ENCODE measurements at places on chromosomes 1 and 21. TPM values are rescaled to one million over a fixed set of nuclear protein-coding genes. Genes with fewer than 3 reads are reported as not detected.

GRCh38 chr1:63330331-63330916, 8.1 kb downstream of the FOXD3 start:
- no peak for DNase-seq

GRCh38 chr1:26376050-26376449, 3.5 kb upstream of the ZNF683 start:
- DNase-seq: no peak

GRCh38 chr1:241849345-241849695, 1.3 kb downstream of the EXO1 start:
- DNase-seq: no peak

- peak; percentile 54 for DNase-seq
These were observed 103.8 kb downstream of the TOMM20 start for GRCh38 chr1:235024711-235025421.

Gene FAM72B
- polyA plus RNA-seq: 2.2 TPM

DNA sequence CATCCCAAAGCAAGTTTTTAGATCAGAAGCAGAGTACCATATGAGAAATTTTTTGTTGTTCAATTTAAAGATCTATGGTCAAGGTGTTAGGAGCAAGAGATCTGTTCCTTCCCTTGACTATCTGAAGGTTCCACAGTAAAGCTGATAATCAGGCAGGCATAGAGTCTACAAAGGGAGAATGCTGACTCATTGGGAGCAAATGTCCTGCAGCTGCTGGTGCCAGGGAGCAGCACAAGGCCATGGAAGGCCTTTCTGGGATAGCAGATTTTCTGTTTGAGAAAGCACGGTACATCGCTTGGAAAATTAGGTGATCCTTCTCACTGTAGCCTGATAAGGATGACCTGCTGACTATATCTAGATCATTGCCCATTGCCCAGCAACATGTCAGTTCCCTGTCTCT, 210.1 kb upstream of the C1orf87 start:
- DNase-seq: no peak

- DNase-seq: no peak
These were observed 15.1 kb downstream of the OR6F1 start for GRCh38 chr1:247701338-247701737.

DNA sequence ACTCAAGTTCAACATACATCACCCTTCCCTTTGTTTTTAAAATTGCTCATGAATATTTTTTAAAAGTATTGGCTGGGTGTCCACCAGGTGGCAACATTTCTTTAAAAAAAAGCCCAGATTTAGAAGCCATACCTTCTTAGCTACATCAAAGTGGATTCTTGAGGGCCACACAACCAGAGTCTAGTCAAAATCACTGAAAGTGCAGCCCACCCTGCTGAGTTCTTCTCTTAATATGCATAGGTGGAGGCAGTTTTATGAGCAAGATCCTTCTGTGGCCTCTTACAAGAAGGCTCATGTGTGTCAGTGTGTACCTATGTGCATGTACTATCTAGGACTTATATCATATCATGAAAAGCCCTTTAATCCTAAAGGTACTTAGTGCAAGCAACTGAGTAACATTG, 16.9 kb upstream of the GNG12 start:
- DNase-seq: peak; percentile 52

Gene C1orf87
- 0.35 TPM for polyA plus RNA-seq

DNA sequence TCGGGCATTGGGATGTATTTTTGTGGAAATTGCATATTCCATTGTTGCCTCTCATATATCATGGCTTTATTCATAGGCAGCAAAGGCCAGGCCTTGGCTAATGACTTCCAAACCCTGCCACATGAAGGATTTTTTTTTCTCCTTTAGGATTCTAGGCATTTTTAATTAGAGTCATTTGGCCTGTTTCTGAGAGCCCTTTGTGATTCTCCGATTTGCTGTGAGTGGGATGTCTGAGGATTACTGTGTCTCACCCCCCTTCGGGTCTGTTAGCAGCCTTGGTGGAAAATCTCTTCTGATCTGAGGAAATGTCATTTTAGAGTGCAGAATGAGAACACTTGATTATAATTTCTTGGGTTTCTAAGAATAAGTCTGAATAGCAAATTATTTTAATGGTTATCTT, 253.5 kb downstream of the NTNG1 start:
- no peak for DNase-seq

Gene WNT9A
- polyA plus RNA-seq: 5.1 TPM

GRCh38 chr21:41357546-41357945, 4.3 kb upstream of the MX2 start:
- DNase-seq: no peak

GRCh38 chr1:202162047-202162417, 1.6 kb upstream of the PTPN7 start:
- no peak for DNase-seq

- no peak for DNase-seq
These were observed 79.5 kb downstream of the JAK1 start for GRCh38 chr1:64886877-64887276.

Gene PEX19
- 42.1 TPM for polyA plus RNA-seq

GRCh38 chr1:41101950-41102607, 80.6 kb upstream of the SLFNL1 start:
- DNase-seq: peak; percentile 96

Gene ATP1A4
- polyA plus RNA-seq: 1.8 TPM

DNA sequence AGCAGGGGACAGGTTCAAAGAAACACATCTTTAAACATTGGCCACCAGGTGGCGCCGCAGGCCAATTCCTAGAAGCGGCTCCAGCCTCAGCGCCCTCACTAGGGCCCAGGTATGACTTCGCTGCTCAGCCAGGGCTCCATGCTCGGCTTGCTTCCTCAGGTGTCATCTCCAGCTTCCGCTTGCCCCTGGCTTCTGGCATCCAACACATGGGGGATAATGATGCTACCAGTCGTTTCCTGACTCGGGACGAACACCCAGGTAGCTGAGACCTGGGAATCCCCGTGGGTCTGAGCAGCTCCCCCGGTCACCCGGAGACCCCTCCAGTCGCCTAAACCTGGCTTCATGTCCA, 8.5 kb upstream of the MEX3A start:
- peak; percentile 78 for DNase-seq

Gene AGBL4
- 0.16 TPM for polyA plus RNA-seq

DNA sequence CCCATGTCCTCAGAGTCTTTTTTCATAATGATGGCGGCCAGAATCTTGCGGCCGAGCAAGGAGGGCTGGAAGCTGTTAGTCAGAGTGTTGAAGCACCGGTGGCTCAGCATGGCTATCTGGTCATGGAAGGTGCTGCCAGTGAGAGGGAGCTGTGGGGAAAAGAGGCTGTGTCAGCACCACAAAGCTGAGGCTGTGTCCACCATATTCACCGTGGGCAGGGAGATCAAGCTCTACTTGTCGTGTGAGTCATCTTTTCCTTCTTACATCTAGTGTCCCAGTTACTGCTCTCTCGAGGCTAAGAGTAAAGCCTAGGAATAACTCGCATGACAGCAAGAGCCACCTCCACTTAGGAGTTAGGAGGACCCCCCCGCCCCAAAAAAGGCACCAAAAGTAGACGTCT, 18.2 kb downstream of the ADAR start:
- no peak for DNase-seq

DNA sequence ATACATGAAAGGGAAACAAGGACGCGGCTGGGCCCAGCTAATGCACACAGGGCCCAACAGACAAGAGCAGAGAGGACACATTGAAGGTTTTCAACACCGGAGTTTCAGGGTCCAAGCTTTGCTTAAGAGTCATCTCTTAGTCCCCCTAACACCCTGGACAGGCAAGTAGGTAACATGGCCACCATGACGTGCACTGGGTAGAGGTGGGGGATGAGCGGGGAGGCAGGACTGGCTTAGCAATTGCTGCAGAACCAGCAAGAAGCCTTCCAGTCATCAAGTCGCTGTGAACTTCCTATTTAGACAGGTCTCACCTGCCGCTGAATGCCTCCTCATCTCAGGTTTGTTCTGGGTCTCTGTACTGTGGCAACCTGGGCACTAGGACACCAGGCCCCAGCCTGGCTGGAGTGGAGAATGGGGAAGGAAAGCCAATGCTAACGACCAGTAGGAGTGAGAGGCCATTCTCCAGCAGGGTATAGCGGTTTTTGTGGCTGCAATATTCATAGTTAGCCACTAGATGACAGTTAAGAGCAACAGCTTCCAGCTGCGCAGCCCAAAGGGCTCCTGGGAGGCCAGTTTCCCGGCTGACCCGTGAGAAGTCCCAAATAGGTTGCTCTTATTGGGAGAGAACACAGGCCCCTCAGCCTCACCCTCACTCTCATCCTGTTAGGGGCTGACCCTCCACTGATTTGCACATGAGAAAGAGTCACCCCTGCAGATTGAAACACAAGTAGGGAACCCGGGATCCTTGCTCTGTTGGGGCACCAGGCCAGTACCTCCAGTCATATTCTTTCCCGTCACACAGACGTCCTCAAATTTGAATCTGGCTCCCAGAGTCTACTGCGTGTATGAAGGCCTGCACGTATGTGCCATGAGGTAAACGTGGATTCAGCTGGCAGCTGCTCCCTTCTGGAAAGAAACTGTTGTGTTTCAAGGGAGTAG, 6.0 kb upstream of the PIGC start:
- peak; percentile 84 for DNase-seq

GRCh38 chr1:236471653-236472052, 52.1 kb upstream of the LGALS8 start:
- DNase-seq: peak; percentile 9

DNA sequence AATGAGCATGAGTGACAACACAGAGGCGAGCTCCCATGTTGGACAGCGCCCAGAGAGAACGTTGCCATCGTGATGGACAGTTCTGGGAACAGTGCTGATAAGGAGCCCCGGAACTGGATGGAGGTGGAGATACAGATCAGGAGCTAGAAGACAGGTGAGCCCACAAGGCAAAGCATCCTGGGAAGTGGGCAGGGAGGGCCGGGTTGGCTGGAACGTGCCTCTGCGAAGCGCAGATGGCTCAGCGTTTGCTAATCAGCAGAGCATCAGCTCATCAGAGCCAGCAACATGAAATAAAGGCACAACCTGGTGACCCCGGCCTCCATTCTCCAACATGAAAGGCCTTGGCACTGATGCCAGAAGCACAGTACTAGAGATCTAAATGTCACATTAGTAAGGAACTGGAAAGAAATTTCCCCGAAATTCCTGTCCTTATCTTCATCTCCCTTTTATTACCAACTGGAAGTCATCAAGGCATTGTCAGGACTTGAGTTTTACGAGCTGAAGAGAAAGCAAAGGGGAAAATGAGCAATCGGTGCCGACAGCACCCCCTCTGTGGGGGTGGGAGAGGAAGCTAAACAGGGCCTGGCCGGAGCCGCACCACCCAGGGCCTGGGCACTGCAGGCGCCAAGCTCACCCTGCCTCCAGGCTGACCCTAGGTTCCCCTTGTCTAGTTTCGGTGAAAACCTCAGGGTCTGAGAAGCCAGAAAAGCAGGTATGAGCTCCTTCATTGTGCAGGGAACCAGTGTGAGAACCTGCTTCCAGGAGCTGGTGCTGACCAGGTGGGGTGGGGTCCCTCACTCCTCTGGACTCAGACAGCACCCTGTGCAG, 19.9 kb downstream of the ABCA4 start:
- DNase-seq: no peak

DNA sequence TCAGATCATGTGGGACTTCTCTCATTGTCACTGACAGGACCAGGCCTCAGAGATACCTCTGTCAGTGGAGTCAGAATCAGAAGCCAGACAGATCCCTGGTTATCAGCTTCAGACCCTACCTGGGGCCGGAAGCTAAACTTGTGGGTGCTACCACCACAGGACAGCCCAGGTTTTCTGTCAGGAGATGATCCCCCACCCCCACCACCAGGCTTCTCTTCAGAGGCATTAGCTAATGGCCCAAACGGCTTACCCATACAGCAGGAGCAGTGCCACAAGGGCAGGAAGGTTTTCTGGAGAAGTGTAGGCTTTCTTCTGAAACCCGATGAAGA, 105.5 kb downstream of the ABCA4 start:
- DNase-seq: no peak

DNA sequence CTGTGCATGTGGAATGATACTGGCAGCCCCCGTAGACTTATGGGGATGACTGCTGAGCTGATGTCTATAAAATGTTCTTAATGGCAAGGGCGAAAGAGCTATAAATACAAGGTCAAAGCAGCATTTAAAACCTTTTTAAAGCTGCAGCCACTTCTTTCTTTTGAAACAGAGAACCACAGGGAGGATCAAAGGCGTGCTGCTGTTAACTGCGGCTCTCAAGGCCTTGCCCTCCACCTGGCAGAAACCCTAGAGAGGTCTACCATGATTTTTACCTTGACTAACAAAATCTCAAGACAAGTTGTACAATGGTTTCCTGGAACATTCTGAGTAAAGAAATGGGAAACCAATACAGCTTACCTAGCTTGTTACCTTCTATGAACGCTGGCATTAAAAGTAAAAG, 89.7 kb downstream of the SLC45A1 start:
- no peak for DNase-seq

- DNase-seq: no peak
These were observed 24.2 kb upstream of the BMP8B start for GRCh38 chr1:39812913-39813312.

Data from muscle of back (tissue), 13 donors.